Activated CD4-positive, CD25-positive, alpha-beta regulatory T cell treated with anti-CD3 and anti-CD28 coated beads, Interleukin-2, amount 50 U/mL, for 24 hours (primary cell): ENCODE measurements at places on chromosomes 1 and 21.

- ATAC-seq, result no peak
Observed at GRCh38 chr1:201949491-201949890, 3.1 kb upstream of the LMOD1 start.

- no peak for ATAC-seq
Observed at GRCh38 chr1:212531796-212532195, 76.8 kb upstream of the ATF3 start.

DNA sequence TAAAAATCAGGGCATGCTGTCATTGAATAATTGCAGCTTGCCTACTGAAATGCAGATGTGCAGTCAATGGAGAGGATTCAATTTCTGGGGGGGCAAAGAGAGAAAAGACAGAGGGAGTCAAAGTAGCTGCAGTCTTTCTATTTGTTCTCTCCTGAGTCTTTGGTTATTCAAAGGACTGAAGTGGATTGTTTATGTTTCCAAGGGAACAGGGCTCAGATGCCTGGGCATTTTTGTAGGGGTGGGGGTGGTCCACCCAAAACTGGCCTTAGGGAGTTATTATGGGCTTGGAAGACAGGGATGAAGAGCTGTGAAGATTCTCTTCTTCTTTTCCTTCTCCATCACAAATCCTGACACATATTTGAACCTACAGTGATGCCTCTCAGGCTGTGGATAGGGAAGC is 408.8 kb upstream of the DAB1 start:
- no peak for ATAC-seq

DNA sequence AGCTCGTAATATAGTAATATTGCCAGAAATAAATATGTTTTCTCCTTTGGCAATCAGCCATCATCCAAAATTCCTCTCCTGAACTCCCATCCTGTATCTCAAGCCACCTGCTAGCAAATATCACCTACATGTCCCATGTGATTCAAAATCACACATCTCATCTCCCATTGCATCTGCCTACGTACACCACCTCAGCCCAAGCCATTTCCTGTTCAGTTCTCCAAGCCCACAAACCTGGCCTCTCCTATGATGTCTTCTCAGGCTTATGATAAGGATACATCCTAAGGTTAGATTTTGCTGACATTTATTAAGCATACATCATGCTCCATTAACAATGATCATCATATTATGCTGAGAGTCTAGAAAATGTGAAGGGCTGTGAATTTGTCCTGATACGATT is 31.9 kb upstream of the DEGS1 start:
- no peak for ATAC-seq

DNA sequence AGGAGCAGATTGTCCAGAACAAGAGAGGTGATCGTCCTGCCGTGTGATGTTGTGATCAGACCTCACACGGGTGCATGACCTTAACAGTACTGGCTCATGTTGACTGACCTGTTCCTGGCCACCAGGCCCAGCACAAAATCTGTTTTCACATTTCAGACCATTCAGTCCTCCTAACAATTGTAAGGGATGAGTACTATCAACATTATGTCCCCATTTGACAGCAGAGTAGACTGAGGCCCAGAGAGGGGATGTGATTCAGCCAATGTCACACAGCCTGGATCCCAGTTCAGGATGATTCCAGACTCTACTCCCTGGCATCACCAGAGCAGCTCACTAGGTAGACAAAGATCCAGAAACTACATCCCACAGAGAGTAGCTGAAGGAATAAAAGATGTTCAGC is 7.4 kb upstream of the TAS1R2 start:
- no peak for ATAC-seq

DNA sequence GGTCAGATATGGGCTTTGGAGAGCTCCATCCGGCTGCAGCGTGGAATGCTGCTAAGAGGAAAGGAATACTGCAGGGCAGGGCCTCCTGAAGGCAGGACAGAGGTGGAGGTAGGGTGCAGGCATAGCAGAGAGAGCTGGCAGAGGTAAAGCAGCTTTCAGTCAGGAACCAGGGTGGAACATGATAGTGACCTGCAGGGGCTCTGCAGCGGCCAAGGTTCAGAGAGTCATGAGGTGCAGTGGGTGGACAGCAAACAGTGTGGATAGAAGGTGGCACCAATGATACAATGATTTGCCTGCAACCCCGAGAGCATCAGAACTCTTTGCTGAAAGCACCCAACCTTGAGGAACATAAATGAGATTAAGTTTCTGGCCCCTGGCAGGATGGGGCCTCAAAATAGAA is 119.3 kb downstream of the BEND5 start:
- no peak for ATAC-seq

DNA sequence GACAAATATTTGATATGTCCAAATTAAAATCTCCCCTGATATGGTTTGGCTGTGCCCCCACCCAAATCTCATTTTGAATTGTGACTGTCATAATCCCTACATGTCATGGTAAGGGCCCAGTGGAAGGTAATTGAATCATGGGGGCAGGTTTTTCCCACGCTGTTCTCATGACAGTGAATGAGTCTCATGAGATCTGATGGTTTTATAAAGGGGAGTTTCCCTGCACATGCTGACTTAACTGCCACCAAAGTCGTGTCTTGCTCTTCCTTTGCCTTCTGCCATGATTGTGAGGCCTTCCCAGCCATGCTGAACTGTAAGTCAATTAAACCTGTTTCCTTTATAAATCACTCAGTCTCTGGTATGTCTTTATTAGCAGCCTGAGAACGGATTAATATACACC is 207.0 kb downstream of the BARHL2 start:
- no peak for ATAC-seq

DNA sequence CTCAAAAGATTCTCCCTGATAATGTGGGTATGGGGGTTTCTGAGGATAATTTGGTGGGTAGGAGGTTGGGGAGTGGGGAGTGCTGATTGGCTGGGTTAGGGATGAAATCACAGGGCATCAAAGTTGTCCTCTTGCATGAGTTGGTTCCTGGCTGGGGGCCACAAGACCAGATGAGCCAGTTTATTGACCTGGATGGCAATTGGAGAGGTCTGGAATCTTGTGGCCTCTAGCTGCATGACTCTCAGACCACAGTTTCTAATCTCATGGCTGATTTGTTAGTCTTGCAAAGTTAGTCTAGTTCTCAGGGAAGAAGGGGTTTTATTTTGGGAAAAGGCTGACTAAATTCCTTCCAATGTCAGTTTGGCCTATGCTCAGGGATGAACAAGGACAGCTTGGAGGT is 3.3 kb upstream of the GBP1 start:
- no peak for ATAC-seq
